Cardiac septum (tissue), 1 donor: ENCODE measurements at places on chromosomes 5 and 9. TPM values are rescaled to one million over a fixed set of nuclear protein-coding genes. Genes with fewer than 3 reads are reported as not detected.
A peak's percentile ranks its signal among the peaks of the same experiment; 100 is the strongest.

DNA sequence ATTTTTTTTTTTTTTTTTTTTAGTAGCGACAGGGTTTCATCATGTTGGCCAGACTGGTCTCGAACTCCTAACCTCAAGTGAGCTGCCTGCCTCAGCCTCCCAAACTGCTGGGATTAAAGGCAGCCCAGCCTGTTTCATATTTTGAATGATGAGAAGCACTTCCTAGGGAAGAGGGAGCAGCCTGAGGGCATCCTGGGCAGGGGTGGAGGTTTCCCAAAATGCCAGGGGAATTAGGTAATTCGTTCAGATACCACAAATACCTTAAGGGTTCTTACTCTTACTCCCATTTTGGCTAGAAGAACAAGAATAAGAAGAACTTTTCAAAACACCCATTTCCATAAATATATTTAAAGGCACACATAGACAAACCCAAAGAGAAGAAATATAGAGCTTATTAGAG, 29.5 kb upstream of the RAPGEF1 start:
- DNase-seq = peak; percentile 22

Gene SOWAHA
- total RNA-seq = 0.08 TPM

GRCh38 chr5:76526950-76527583, 96.1 kb downstream of the F2RL2 start:
- no peak for DNase-seq

Gene SH3PXD2B
- 5.1 TPM for total RNA-seq

DNA sequence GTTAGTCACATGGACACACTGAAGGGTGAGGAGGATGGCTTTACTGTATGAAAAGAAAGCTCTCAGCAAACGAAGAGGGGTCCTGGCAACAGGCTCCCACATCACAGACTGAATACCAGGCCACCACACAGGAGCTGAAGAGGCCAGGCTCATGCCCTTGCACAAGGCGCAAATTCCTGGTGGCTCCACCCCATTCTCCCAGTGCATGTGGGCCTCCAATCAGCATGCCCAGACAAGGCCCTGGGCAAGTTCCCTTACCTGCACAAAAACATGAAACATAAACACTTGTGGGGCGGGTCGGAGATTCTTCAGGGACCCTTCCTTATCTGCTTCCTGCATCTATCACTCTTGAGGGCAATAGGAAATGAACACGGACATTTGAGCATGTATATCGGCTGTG, 935.8 kb upstream of the EDIL3 start:
- DNase-seq = no peak

Gene SHISAL2B
- not detected for total RNA-seq

GRCh38 chr9:112443200-112443599, 43.4 kb upstream of the KIAA1958 start:
- DNase-seq = no peak

DNA sequence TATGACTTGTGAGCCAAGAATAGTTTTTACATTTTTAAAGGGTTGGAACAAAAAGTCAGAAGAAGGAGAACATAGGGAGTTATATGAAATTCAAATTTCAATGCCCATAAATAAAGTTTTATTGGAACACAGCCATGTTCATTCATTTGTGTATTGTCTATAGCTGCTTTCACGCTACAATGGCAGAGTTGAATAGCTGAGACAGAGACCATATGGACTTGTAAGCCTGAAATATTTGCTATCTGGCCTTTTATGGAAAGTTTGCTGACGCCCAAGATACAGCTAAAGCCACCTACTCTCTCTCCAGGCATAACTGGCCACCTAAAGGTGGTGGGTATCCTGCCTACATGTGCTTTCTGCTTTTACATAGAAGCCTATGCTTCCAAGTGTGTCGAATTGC, 10.9 kb downstream of the DAB2IP start:
- DNase-seq = no peak

DNA sequence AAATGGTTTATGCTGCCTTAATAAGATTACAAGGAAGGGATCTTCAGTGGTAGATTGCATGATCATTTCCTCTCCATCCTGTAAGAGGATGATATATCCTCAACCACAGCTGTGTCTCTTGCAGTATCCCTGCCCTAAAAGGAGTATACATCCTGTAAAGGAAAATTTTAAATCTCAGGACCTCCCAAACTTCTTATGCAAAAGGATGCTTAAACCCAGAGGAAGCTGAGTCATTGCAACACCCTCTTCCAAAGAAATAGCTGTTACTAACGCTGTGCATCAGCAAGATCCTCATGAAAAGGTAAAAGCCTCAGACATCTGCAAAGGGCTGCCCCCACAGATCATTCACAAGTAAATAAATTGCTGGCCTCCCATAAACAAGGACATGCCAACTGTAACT, 599.0 kb downstream of the PRELID2 start:
- DNase-seq = no peak

GRCh38 chr9:12776513-12777055, 1.8 kb downstream of the LURAP1L start:
- peak; percentile 91 for DNase-seq

GRCh38 chr9:4879115-4879558, 86.4 kb downstream of the RCL1 start:
- no peak for DNase-seq

GRCh38 chr9:70101265-70101664, 57.6 kb downstream of the MAMDC2 start:
- DNase-seq = no peak

- DNase-seq = peak; percentile 74
Observed at GRCh38 chr9:134316449-134317160, 9.7 kb upstream of the RXRA start.
